ENCODE measurements at places on chromosomes 2 and 18.

DNA sequence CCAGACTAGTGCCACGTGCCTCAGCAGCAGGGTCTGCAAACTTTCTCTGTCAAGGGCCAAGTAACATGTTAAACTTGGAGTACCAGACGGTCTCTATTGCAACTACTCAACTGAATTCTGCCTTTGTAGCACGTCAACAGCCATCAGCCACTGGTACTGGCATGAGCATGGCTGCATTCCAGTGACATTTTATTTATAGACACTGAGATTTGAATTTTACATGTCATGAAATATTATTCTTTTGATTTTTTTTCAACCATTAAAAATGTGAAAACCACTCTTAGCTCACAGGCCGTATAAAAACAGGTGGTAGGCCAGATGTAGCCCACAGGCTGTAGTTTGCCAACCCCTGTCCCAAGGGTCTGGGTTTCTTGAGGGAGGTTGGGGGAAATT, 199.7 kb downstream of the TPGS2 start:
- DNase-seq: no peak

DNA sequence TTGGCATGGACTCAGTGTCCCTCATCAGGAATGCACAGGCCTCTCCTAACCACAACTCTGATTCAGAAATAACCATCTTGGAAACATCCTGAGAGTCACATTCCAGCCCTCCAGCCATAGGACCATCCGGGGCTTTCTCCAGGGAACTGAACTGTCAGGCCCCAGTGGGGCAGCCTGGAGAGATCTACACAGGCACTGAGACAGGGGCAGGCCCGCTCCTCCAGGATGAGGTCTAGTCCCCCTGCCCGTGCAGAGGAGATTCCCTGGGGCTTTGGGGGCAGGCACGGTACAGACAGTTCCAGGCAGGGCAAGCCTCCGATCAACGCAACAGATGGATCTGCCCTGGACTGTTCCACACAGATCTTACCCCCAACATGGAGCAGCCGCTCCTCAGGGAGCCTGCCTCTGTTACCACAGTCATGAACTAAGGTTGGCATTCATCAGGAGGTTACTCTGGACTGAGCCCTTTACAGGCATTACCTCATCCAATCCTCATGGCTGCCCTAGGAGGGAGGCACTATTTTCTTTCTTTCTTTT, 12.0 kb downstream of the KCNK3 start:
- DNase-seq: no peak

GRCh38 chr18:32961538-32961937, 188.7 kb upstream of the KLHL14 start:
- DNase-seq: no peak

DNA sequence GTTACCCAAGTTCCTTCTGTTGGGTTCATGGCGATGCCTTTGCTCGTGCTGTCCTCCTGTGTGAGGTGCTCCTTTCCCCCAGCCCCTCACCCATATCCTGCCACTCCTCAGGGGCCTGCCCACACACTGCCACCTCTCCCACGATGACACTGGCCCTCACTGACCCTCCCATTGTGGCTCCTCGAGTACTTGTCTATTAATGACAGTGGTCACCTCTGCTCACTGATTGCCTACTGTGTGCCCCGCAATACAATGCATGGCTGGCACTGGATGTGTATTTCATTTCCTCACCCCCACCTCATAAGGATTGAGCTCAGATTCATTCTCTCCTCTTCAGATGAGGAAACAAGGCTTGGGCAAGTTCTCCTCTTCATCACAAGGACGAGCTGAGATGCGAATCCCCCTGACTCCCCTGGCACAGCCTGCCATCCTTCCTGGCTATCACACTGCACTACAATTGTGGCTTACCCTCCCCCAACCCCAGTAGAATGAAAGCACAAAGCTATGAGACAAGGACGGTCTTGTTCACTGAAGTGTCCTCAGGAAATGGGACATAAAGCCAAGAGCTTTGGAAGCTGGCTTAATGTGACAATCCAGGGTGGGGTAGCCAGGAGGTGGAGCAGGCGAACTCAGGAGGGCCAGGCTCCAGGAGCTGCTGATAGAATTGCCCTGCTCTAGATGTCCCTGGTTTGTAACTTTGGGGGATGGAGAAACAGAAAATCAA, 93.9 kb upstream of the RAB12 start:
- no peak for DNase-seq

All from activated CD4-positive, CD25-positive, alpha-beta regulatory T cell treated with anti-CD3 and anti-CD28 coated beads, Interleukin-2, amount 50 U/mL, for 16 hours (primary cell).